BE2C (cell line): ENCODE measurements at places on chromosomes 11 and 22.

GRCh38 chr22:33860386-33860785 is 59.9 kb downstream of the LARGE1 start:
- DNase-seq, result no peak

DNA sequence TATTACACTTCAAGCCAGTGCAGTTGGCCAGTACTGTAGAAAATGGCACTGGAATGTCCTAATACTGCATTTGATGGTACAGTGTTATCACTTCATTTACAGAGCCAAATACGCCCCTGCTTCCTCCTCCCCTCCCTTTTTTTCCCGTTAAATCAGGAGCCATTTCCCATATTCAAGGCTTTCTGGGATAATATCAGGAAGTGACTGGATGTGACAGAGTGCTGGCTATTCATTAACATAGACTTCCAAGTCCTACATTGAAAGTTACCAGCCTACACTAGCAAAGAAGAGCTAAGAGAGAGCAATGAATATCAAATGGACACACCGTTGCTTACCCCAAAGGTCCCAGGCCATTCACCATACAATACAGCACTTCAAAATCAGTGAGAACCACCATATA is 32.1 kb upstream of the ABCC8 start:
- DNase-seq, result no peak

GRCh38 chr22:20618488-20618887 is 111.1 kb downstream of the MED15 start:
- DNase-seq, result no peak

DNA sequence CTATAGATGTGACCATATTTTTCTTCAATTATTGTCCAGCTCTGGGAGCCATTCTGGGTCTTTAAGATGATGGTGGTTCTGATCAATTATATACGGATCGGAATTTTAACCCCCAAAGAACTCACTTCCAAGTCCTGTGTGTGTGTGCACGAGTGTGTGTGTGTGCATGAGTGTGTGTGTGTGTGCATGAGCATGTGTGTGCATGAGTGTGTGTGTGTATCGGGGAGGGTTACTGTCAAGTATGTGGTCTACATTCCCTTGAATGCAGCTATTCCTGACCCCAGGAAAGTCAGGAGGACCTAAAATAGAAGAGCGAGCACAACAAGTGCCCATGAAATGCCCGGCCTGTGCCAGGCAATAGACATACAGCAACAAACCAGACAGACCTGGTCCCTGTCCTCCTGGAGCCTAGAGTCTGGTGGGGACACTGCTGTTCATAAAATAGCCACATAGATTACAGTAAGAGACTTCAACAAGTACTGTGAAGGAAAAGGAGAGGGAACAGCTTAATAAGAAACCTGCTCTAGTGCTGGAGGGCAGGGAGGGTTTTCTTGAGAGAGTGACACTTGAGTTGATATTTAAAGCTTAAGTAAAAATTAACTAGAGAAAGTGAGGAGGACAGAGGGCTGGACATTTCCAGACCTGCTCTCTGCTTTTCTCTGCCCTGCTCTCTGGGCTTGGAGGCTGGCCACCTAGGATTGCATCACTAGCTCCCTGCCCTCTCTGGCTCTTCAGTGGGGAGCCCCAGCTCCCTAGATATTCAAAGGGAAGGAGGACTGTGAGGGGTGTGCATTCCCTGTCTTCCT is 66.1 kb upstream of the SPON1 start:
- no peak for DNase-seq

DNA sequence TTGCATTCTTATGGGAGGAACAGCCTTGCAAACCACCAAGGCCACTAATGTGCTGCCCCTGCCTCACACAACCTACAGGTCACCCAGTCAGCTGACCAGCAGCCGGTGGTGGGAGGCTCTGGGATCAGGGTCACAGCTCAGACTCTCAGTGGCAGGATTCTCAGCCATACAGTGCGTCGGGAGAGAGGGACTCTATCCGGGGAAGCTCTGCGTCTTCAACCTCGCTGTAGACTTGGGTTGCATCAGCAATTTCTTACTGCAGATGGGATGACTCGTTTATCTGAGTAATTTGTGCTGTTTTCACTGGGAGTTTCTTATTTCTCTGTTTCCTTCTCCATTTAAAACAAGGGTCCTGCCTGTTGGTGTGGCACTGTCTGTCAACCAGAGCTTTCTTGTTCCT is 257.7 kb downstream of the TBC1D22A start:
- no peak for DNase-seq

GRCh38 chr11:79082907-79083306 is 357.9 kb downstream of the TENM4 start:
- no peak for DNase-seq

DNA sequence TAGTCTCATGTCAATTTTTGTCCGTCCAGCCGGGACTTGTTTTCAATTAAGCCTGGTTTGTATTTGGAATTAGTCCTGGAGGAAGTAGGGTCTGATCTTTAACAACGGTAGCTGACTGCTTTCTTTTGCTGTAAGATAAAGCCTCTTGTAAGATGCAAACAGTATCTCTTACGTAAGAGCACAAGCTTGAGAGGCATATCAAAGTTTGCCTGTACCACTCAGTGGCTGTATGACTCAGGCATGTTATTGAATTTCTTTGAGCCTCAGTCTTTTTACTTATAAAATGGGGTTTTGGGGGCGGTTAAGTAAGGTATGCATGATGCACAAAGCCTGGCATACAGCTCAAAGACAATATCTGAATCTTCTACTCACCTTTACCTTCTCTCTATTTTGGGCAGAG is 198.4 kb upstream of the NARS2 start:
- no peak for DNase-seq

- no peak for DNase-seq
These were observed 406.8 kb downstream of the ETS1 start for GRCh38 chr11:128180441-128181087.

- DNase-seq, result no peak
These were observed 381.3 kb upstream of the LARGE1 start for GRCh38 chr22:34301569-34301968.

GRCh38 chr22:46029574-46030200 is 52.7 kb upstream of the WNT7B start:
- no peak for DNase-seq

GRCh38 chr11:16292167-16292859 is 64.0 kb downstream of the SOX6 start:
- DNase-seq, result no peak

GRCh38 chr22:36395055-36395849 is 7.5 kb upstream of the MYH9 start:
- DNase-seq, result no peak

GRCh38 chr22:27802346-27803073 is 954 bp upstream of the MN1 start:
- no peak for DNase-seq
